ENCODE measurements at places on chromosomes 5 and 9. TPM values are rescaled to one million over a fixed set of nuclear protein-coding genes. Genes with fewer than 3 reads are reported as not detected.

Gene SHISAL2B
- total RNA-seq = not detected

Gene GLDC
- 1.4 TPM for total RNA-seq

Gene SPATA31C1
- total RNA-seq = not detected

Gene GRIN1
- under 0.01 TPM for total RNA-seq

Gene PDZD2
- total RNA-seq = 0.43 TPM

All from smooth muscle cell of bladder (primary cell).